ENCODE measurements at places on chromosomes 7 and 10.

DNA sequence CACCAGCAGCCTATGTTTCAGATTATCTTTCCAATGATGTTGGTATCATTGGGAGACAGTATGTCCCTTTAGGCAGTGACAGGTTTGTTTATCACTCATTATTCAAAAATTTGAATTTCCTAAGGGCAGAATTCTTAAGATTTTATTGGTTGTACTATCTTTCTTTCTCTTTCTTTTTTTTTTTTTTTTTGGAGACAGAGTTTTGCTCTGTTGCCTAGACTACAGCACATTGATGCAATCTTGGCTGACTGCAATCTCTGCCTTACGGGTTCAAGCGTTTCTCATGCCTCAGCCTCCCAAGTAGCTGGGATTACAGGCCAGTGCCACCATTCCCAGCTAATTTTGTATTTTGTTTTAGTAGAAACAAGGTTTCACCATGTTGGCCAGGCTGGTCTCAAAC is 111.2 kb downstream of the PON1 start:
- DNase-seq = no peak

- DNase-seq = peak; percentile 41
Observed at GRCh38 chr10:113961182-113962031, 82.3 kb upstream of the ADRB1 start.

DNA sequence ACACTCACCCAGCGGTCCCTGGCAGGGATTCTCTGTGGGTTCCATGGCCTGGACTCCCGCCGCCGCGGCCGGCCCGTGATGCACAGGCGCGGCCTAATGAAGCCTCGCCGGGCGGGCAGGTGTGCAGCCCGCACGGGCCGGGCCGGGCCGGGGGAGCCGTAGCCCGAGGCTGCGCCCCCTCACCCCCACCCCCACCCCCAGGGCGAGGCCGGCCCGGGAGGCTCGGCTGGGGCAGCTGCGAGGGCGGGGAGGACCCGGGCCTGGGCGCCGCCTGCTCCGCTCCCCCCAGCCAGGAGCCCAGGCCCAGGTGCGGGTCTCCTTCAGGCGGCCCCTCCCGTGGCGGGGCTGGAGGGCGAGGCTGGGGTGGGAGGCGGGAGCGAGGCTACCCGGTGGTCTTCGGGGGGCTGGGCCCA is at the start of gene NOBOX:
Gene NOBOX (minus strand): TSS at position 45 of the 413 bp plus-strand sequence.
- no peak for DNase-seq

- no peak for DNase-seq
Observed at GRCh38 chr7:90768301-90768700, 172.2 kb downstream of the CDK14 start.

DNA sequence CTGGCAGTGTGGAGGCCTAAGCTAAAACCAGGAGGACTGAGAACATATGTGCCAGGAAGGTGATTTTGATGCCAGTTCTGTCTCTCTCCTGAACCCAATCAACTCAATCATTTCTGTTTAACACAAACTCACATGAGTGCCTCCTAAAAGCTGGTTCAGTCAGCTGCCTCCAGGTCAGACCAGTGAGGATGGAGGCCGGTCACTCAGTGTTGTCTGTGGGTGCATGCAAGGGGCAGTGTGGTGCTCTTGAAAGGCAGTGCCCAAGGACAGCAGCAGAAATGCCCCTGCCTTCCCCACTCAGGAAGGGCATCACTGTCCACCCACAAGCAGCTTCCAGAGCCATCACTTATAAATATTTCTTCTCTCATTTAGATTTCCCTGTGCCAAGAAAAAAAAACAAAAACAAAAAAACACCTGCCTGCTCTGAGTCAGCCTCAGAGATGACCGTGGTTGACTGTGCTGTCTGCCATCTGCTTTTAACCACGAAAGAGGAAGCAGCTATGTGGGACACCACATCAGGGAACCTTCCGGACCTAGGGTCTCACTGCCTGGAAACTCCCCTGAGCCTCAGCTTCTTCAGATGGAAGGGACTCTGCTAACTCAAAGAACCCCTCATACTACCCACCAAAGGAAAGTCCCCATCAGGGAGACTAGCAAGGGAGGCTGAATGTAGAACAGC is 39.1 kb downstream of the VOPP1 start:
- DNase-seq = peak; percentile 62

GRCh38 chr10:33274096-33274785 is 60.2 kb downstream of the NRP1 start:
- no peak for DNase-seq

DNA sequence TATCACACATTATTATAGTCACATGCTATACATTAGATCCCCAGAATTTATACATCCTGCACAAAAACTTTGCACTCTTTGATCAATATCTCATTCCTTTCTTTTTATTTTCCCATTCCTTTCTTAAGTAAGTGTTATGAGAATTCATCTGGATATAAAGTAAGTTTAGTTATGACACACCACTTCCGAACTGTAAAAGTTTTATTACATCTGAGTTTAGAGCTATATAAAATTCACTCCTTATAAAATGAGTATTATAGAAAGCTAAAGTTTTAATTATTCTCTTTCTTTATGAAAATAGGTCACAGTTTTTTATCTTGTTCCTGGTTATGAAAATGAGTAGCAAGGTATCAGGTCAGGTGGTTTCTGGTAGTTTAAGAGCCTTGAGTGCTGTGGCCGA is 84.7 kb upstream of the PLXDC2 start:
- no peak for DNase-seq
